ENCODE measurements at places on chromosomes 6 and 20.

GRCh38 chr20:62647521-62648317 is 5.4 kb downstream of the SLCO4A1 start:
- DNase-seq: no peak

GRCh38 chr6:167711768-167712730 is 114.7 kb upstream of the AFDN start:
- no peak for DNase-seq

- DNase-seq: no peak
Observed at GRCh38 chr6:159172091-159172491, 2.9 kb downstream of the FNDC1 start.

DNA sequence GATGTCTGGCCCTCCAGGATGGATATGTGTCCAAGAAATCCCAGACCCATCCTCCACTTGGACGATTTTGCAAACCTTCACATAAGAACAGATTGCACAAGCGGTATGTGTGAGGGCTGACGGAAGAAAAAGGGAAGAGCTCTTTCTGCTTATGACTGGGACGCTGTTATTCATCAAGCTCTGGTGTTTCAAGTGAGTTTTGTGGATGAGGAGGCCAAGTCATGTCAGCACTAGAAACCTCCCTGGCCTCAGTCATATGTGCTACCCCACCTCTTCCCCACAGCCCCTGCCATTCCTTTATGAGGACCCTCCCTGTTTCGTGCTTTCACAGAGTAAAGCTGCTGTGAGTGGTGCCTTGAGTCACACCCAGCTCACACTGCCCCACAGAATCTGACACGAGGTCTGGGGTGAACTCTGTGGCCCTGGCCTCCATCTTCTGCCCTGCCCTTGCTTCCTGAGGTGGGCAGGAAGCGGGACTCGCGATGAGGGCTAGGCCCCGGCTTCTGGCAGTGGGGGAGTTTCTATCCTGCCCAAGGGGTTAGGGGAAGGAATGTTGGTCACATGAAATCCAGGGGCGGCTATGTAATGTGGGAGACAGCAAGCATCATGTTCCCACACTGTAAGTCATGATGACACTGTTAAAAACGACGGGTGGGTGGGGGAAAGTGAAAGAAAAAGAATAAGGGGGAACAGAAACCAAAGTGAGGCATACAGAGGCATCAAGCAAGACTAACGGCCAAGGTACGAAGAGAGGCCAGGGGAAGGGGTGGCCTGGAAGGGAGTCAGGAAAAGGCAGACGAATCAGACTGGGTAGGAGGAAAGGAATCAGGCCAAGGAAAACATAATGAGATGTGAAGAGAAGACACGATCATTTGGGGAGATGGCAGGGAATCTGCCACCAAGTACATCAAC is 78.1 kb downstream of the PRDM1 start:
- DNase-seq: no peak

DNA sequence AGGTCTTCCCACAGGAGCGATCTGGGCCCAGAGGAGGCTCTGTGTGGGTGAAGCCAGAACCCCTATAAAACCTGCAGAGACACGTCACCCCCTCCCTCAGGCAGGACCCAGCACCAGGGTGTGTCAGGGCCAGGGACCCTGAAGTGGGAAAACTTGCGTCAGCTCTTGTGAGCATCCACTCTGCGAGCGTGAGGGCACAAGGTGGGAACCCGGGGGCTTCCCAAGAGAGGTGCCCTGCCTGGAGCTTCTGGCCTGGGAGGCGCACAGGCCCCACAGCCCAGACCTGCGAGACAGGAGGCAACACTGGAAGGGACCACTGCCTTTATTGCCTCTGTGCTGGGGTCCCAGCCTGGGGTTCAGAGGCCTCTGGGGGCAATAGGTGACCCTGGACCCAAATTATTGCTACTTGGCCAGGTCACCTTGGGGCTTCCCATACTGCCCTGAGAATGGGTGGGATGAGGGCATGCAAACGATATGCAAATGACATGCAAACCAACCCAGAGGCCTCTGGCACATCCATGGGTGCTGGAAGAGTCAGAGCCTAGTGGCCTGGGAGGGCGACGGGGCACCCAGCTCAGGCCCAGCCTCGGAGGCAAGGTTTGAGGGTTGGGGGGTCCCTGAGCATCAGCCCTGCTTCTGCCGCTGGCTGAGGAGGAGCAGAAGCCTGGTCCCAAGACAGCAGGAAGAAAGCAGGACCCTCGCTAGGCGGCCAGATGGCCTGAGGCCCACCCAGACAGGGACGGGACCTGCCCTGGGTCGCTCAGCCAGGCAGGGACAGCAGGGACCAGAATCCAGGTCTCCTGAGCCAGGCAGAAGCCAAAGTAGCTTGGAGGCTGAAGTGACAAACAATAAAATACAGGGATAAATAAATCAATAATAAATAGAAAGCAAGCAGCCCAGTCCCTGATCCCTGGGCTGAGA is 5.1 kb upstream of the C20orf144 start:
- DNase-seq: no peak

DNA sequence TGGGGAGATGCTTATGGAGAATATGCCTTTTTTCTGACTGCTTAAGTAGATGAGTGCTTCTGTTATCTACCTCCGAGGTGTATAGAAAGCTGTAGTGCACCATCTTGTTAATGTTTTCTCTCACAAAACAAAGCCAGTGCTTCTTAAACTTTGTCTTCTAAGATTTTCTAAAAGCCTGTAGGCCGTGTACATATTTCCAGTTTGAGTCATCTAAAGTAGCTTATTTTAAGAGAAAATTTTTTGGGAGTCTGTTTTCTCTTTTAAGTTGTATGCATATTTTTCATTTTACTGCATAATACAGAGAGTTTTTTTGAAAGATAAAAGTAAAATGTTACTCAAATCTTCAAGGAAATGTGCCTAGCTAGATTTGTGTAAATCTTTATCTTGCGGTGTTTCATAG is 151.7 kb downstream of the GRIK2 start:
- no peak for DNase-seq

GRCh38 chr6:169589699-169590257 is 112.1 kb downstream of the WDR27 start:
- no peak for DNase-seq

GRCh38 chr20:49631061-49631716 is 63.3 kb upstream of the PTGIS start:
- DNase-seq: no peak

GRCh38 chr20:24670341-24670872 is 201.0 kb downstream of the SYNDIG1 start:
- no peak for DNase-seq

GRCh38 chr20:13870170-13870748 is 85.4 kb downstream of the NDUFAF5 start:
- no peak for DNase-seq

GRCh38 chr20:4325548-4326187 is 310.3 kb upstream of the RNF24 start:
- DNase-seq: no peak

- DNase-seq: no peak
Observed at GRCh38 chr6:25706314-25707014, 48.1 kb upstream of the SLC17A4 start.

DNA sequence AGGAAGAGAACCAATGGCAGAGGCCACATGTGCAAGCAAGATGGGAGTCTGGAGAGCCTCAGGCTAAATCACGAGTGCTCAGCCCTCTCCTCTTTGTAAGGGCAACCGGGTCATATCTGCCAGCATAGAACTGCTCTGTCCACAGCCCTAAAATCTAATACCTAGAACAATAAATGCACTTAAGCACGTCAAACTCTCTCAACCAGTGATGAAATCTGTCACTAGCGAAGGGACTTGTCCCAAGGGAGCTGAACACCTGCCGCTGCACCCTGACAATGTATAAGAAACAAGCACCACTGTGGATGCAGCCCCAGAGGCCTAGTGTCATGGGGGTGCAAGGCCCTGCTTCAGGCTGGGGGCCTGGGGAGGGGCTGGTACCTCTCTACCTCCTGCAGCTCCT is 82.5 kb downstream of the PRL start:
- DNase-seq: no peak

DNA sequence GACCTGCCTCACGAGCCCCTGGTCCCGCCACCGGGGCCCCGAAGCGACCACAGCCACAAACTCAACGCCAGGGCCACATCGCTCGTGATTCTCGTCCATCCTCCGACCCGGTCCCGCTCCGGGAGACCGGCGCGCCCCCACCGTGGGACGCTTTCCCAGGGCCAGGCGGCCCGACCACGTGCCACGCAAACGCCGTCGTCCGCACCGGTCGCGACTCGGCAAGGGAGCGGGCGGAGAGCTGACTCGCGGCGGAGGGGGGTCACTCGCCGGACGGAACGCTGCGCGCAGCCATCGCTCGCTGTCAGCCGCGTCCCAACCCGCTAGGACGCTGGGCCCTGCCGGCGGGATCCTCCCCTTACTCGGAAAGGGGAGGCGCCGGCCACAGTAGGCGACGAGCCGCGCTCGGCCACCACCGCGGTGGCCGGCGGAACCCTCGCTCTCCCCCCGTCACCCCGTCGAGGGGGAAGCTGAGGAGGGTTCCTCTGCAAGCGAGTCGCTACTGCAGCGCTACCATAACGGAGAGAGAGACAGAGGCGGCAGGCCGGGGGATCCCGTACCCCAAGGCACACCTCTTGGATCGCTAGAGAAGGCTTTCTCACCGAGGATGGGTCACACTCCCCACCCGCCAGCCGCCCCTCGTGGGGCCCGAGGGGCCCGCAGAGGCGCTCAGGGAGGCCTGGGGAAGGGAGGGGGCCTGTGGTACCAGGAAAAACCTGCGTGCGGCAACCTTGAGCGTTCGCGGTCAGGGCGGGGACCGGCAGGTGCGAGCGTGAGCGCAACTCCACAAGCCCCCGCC is 511.8 kb upstream of the ZNF337 start:
- DNase-seq: no peak

GRCh38 chr20:56760610-56761009 is 131.5 kb downstream of the TFAP2C start:
- no peak for DNase-seq

- DNase-seq: no peak
Observed at GRCh38 chr20:59291740-59292383, 8.5 kb upstream of the EDN3 start.

DNA sequence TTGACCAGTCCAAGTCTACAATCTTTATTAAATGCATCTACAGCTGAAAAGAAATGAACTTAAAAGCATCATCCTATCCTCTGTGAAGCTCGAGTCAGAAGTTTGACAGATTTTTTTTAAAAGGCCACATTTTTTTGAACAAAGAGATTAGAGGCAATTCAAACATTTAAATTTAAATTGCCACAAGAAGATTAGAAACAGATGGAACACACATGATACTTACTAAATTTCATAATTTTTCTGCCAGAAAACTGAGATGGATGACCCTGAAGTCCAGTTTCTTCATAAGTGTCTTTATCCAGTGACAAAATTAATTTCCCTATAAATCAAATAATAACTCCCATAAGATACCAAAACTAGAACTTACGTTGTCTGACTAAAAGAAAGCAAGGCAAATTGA is 4.3 kb downstream of the RPP40 start:
- DNase-seq: no peak

GRCh38 chr20:46994341-46994740 is 99.7 kb downstream of the EYA2 start:
- no peak for DNase-seq

DNA sequence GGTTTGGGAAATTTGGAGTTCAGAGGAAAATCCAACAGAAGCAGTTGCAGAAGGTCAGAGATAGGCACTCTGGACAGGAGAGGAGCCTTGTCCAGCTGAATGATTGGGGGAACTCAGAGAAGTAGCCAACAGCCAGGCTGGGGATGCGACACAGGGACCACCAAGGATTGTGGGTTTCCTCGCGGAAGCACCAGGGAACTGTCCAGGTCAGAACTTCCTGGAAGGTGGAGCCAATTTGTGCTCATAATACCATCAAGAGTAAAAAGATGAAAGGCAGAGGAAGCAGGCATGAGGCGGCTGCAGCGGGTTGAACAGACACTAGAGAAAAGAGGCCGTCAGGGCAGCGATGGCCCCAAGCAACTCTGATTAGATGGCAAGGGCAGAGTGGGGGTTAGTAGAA is 33.7 kb downstream of the MDFI start:
- no peak for DNase-seq

- DNase-seq: peak; percentile 82
Observed at GRCh38 chr20:6575912-6576401, 191.5 kb upstream of the BMP2 start.

- no peak for DNase-seq
Observed at GRCh38 chr6:113018351-113019151, 671.4 kb downstream of the RFPL4B start.

GRCh38 chr6:135149376-135149775 is 31.7 kb upstream of the MYB start:
- DNase-seq: no peak

- no peak for DNase-seq
Observed at GRCh38 chr6:108294297-108294726, 542 bp upstream of the AFG1L start.

- no peak for DNase-seq
Observed at GRCh38 chr20:46543959-46544358, 6.5 kb downstream of the OCSTAMP start.

DNA sequence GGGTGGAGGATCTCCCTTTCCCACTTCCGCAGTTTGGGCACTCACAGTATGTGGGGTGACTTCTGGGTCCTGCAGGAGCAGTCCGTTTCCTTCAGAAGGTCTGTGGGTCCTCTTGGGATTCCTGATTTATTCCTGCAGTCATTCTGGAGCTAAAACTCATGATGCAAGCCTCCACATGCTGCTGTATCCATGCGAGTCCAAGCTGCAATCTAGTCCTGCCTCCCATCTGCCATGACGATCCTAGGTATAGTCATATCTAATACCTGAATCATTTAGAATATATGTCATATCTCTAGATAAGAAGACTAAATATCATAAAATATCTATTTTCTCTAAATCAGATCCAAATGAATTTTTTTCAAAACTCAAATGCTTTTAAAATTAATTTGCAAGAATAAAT is 103.4 kb upstream of the AHI1 start:
- DNase-seq: no peak

- DNase-seq: no peak
Observed at GRCh38 chr6:42349753-42350511, 101.8 kb downstream of the TRERF1 start.

- DNase-seq: no peak
Observed at GRCh38 chr6:125623085-125623484, 126.3 kb upstream of the HEY2 start.

GRCh38 chr6:99189823-99190721 is 159.4 kb downstream of the FAXC start:
- no peak for DNase-seq

- DNase-seq: no peak
Observed at GRCh38 chr6:157017861-157018260, 240.7 kb downstream of the ARID1B start.

DNA sequence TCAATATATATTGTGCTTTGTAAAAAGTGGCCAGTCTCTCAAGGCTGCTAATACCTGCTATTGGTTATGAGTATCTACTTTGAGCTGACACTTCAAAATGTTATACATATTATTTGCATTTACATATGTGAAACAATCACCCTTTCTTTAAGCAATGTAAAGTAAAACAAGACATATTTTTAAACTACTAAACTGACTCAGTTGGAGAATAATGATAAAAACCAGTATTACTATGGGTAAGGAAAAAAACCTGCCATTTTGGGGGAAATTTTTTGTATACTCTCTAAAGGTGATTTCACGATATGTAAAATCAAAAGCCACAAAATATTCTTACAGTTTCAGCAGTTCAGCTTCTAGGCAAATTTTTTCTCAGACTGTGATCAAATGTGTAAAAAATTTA is 232.3 kb downstream of the PRL start:
- no peak for DNase-seq
